Endothelial cell (in vitro differentiated cells): ENCODE measurements at places on chromosomes 5 and 9. TPM values are rescaled to one million over a fixed set of nuclear protein-coding genes. Genes with fewer than 3 reads are reported as not detected.

The ATOSB gene
- 33.7 TPM for total RNA-seq

The ARHGEF39 gene
- 1.4 TPM for total RNA-seq

The PTPRD gene
- total RNA-seq: 47.8 TPM

The RIOK2 gene
- 30.7 TPM for total RNA-seq

The PCDHA10 gene
- total RNA-seq: 16.9 TPM

The PCDHB15 gene
- total RNA-seq: 10.5 TPM
